Fibroblast of villous mesenchyme (primary cell): ENCODE measurements at places on chromosomes 2 and 18. TPM values are rescaled to one million over a fixed set of nuclear protein-coding genes. Genes with fewer than 3 reads are reported as not detected.

DNA sequence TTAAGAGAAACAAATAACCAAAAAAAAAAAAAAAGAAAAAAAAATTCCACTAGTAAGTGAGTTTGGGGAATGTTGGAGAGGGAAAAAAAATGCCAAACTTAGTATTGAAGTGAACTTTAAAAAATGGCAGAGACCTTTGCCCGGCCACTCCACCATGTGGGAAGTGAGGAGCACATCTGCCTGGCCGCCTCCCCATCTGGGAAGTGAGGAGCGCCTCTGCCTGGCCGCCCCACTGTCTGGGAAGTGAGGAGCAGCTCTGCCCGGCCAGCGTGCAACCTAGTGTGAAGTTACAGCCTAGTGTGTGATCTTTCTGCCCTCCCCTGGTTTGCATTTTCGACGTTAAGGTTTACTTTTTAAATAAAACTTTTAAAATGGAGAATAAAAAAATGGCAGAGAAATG is 33.9 kb upstream of the VIT start:
- DNase-seq = no peak

GRCh38 chr2:236102971-236103370 is 65.2 kb downstream of the GBX2 start:
- no peak for DNase-seq

DNA sequence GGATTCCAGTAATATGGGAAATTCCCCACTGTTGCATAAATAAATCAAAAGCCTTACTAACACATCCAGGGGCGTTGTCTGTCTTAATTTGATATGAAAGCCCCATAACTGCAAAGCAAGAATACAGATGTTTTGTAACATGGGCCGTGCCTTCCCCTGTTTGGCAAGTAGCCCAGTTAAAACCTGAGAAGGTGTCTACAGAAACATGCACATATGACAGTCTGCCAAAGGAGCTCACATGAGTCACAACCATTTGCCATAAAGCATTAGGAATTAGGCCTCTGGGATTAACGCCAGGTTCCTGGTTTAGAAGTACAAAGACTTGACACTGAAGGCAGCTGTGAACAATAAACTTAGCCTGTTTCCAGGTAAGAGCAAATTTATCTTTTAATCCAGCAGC is 43.1 kb upstream of the LONRF2 start:
- peak; percentile 70 for DNase-seq

DNA sequence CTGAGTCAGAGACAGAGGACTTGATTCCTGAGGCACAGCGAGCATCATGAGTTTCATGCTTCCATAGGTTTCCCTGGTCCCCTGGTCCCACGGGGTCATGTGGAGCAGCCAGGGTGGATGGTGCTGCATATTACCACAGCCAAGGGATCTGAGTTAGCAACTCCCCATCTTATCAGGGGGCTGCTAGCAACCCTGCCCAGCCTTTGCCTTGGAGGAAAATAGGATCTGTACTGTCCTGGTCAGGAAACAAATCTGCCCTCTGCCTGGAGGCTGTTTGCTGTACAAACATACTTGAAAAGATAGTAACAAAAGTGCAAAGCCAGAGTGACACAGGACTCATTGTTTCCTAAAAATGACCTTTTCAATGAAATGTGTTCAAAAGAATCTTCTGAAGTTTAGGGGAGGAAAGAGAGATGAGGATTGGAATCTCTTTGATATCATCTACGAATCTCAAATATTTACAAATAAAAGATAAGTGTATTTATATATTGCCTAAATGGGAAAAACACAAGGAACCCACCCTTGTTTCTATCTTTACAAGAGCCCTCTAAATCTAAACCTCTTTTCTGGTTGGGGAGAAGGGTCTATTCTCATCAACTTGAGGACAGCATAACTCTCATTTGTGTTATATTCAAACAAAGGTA is 194.8 kb downstream of the CD226 start:
- no peak for DNase-seq

- no peak for DNase-seq
Observed at GRCh38 chr2:108194409-108195132, 45.2 kb upstream of the SULT1C3 start.

Gene RBMS1
- total RNA-seq = 72.8 and 121 TPM in 2 replicates

Gene POTEC
- under 0.01 TPM in 1 of 2 replicates, not detected in the other for total RNA-seq
